IMR-90 (cell line): ENCODE measurements at places on chromosomes 1 and 21. TPM values are rescaled to one million over a fixed set of nuclear protein-coding genes. Genes with fewer than 3 reads are reported as not detected.

DNA sequence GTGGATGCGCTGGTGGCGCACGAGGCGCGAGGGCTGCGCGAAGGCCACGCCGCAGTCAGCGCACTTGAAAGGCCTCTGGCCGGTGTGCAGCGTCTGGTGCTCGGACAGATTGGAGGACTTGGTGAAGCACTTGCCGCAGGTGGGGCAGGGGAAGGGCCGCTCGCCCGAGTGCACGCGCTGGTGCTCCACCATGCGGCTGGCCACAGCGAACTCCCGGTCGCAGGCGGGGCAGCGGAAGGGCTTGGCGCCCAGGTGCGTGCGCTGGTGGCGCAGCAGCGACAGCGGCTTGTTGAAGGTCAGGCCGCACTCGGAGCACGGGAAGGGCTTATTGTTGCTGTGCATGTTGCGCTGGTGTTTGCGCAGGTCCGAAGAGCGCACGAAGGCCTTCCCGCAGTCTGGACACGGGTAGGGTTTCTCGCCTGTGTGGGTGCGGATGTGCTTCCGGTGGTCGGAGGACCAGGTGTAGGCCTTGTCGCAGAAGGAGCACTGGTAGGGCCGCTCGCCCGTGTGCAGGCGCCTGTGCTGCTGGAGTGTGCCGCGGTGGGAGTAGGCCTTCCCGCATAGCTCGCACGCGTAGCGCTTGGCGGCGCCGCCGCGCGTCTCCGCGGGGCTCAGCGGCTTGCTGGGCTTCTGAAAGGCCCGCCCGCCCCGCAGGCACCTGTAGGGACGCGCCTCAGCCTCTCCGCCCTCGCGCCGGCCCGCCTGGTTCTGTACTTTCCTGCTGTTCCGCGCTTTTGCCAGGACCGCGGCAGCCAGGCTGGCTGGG, 4.7 kb downstream of the ZNF648 start:
- no peaks in the 10 kb centered on the region for H3K4me1 ChIP-seq
- H3K36me3 ChIP-seq: no peaks in the 10 kb centered on the region
- no peaks in the 10 kb centered on the region for H3K27me3 ChIP-seq
- no peak for DNase-seq
- no peak overlapping the region for H3K4me3 ChIP-seq
- no peak overlapping the region for H3K27ac ChIP-seq

DNA sequence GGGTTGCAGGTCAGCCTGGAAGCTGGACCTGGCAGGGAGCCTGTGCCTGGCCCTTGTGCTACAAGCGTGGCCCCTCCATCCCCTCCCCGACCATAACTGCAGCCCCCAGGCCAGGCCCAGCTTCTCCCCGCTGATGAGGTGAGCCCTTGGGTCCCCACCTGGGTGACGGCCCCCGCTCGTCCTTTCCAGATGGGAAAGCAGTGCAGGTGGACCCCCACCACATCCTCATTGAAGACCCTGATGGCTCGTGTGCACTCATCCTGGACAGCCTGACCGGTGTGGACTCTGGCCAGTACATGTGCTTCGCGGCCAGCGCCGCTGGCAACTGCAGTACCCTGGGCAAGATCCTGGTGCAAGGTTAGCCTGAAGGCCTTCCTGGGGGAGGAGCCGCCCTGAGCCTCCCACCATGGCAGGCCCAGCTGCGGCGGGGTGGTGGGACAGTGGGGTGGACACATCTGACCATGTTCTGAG, 56.9 kb downstream of the TRIM11 start:
- H3K27me3 ChIP-seq: peaks cover 2% of the 10 kb centered on the region
- H3K4me1 ChIP-seq: no peaks in the 10 kb centered on the region
- no peak overlapping the region for H3K4me3 ChIP-seq
- H3K27ac ChIP-seq: no peak overlapping the region
- no peaks in the 10 kb centered on the region for H3K36me3 ChIP-seq

DNA sequence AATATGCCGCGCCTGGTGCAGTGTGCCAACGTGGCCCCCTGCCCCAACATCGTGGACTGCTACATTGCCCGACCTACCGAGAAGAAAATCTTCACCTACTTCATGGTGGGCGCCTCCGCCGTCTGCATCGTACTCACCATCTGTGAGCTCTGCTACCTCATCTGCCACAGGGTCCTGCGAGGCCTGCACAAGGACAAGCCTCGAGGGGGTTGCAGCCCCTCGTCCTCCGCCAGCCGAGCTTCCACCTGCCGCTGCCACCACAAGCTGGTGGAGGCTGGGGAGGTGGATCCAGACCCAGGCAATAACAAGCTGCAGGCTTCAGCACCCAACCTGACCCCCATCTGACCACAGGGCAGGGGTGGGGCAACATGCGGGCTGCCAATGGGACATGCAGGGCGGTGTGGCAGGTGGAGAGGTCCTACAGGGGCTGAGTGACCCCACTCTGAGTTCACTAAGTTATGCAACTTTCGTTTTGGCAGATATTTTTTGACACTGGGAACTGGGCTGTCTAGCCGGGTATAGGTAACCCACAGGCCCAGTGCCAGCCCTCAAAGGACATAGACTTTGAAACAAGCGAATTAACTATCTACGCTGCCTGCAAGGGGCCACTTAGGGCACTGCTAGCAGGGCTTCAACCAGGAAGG, 4.3 kb downstream of the GJB3 start:
- H3K4me3 ChIP-seq: no peak overlapping the region
- H3K27me3 ChIP-seq: peaks cover 24% of the 10 kb centered on the region
- no peak overlapping the region for H3K27ac ChIP-seq

GRCh38 chr1:28074892-28075511, 13.4 kb downstream of the EYA3 start:
- peaks cover 2% of the 10 kb centered on the region; the same call in 1 of the 2 replicates for H3K36me3 ChIP-seq
- no peaks in the 10 kb centered on the region for H3K27me3 ChIP-seq
- no peak overlapping the region for H3K27ac ChIP-seq

DNA sequence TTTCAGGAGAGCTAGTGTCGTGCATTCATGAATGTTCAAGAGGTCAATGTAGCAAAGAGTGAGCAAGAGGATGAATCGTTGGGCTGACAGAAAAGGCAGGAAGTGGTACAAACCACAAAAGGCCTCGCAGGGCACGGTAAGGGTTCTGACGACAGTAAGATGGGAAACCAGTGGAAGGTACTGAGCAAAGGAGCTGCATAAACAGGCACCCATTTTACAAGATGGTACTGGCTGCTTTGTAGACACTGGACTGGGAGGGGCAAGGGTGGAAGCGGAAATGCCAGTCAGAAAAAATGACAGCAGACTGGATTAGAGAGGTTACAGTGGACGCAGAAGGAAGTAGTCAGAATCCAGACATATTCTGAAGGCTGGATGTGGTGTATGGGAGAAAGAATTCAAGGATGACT, 123.5 kb downstream of the PTPN14 start:
- H3K27ac ChIP-seq: peak overlapping the region; percentile 61
- peaks cover 1% of the 10 kb centered on the region; the same call in 1 of the 2 replicates for H3K36me3 ChIP-seq
- no peaks in the 10 kb centered on the region for H3K27me3 ChIP-seq

GRCh38 chr1:197465528-197466327, 197.7 kb downstream of the CRB1 start:
- DNase-seq: no peak
- H3K4me1 ChIP-seq: no peaks in the 10 kb centered on the region
- peaks cover 1% of the 10 kb centered on the region; the same call in 1 of the 2 replicates for H3K27me3 ChIP-seq
- H3K4me3 ChIP-seq: no peak overlapping the region
- H3K27ac ChIP-seq: no peak overlapping the region

DNA sequence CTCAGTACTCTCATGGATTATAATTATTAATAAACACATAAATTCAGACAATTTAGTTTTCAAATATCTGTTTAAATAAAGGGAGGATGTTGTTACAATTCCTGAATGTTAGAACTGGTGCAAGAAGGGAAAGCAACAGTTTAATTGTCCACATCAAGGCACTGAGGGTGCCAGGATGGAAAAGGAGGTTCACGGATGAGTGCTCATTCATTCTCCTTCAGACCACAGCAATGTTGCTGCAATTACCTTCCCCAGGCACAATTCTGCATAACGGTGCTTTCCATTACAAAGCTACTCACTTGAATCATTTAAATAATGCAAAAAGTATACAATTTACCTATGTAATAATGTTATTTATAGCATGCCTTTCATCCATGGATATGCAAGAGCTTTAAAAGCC, 52.3 kb upstream of the COG2 start:
- DNase-seq: no peak
- H3K27ac ChIP-seq: no peak overlapping the region
- H3K4me3 ChIP-seq: no peak overlapping the region
- H3K4me1 ChIP-seq: no peaks in the 10 kb centered on the region

The NFASC gene
- 0.79 and 0.82 TPM in 2 replicates for polyA plus RNA-seq

The MIXL1 gene
- polyA plus RNA-seq: not detected in 2 replicates

- H3K27ac ChIP-seq: no peak overlapping the region
- no peak overlapping the region for H3K4me3 ChIP-seq
- DNase-seq: no peak
- peaks cover 13% of the 10 kb centered on the region for H3K4me1 ChIP-seq
These were observed 23.0 kb upstream of the CCT8 start for GRCh38 chr21:29096218-29097015.

- no peaks in the 10 kb centered on the region for H3K36me3 ChIP-seq
- no peak for DNase-seq
- H3K27me3 ChIP-seq: no peaks in the 10 kb centered on the region
These were observed at the start of gene PCP4 for GRCh38 chr21:39867198-39867650. PCP4 (plus strand) TSS chr21:39867438; CDS start chr21:39867502, 64 bp downstream.

The NPHS2 gene
- not detected in 2 replicates for polyA plus RNA-seq

DNA sequence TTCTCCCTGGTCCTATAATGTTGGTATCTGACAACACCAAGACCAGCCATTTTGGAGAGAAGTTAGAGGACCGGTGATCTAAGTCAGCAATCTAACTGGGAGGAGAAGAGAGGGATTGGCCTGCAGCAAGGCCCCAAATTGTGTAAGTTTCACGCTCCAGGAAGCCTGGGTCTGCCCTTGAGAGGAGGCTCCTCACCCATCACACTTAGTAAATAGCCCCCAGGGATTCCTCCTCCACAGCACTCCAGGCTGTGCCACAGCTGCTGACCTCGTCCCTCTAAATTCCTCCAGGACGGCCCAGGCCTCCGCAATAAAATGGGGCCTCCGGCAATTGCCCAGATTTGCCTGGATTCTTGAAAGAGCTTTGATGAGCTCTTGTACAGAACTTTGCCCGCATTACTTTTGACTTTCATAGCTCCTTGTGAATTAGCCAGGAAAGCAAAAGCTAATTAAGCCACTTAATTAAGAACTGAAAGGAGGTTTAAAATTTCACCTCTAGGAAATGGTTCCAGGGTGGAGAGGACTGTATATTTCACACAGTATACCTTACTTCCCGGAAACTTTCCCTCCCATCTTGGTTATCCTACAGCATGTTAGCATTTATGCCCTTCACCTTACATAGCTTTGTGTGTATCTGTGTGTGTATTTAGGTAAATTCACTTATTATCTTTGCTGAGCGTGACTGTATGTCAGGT, 90.5 kb downstream of the LAMC2 start:
- no peaks in the 10 kb centered on the region for H3K27me3 ChIP-seq
- H3K4me1 ChIP-seq: peaks cover 31% of the 10 kb centered on the region
- DNase-seq: no peak
- H3K4me3 ChIP-seq: no peak overlapping the region
- no peak overlapping the region for H3K27ac ChIP-seq
- no peaks in the 10 kb centered on the region for H3K36me3 ChIP-seq

The PYHIN1 gene
- polyA plus RNA-seq: not detected in 2 replicates

DNA sequence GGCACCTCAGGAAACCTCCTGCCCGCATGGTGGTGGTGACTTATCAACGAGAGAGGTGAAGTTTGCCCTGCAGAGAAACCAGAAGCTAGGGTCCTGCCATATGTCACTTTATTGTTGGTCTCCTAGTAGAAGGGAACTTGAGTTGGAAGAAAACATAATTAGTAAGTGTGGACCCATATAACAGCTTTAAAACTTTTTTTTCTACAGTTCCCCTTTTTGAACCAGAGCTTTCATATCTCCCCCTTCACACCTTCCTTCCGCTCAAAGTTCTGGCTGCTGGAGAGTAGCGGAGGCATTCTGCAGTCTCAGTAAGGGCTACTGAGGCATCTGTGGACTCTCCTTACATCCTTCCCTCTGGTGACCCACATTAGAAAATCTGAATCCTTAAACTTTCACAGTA, 48.9 kb downstream of the PHC2 start:
- H3K27ac ChIP-seq: no peak overlapping the region
- peaks cover 36% of the 10 kb centered on the region for H3K4me1 ChIP-seq
- no peaks in the 10 kb centered on the region for H3K36me3 ChIP-seq

DNA sequence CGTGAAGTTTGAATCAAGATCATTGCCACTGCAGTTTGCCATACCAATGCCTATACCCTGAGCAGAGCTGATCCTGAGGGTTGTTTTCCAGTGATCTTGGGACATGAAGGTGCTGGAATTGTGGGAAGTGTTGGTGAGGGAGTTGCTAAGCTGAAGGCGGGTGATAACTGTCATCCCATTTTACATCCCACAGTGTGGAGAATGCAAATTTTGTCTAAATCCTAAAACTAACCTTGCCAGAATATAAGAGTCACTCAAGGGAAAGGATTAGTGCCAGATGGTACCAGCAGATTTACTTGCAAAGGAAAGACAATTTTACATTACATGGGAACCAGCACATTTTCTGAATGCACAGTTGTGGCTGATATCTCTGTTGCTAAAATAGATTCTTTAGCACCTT, 78.6 kb downstream of the FMN2 start:
- no peak overlapping the region for H3K27ac ChIP-seq
- DNase-seq: no peak
- H3K4me1 ChIP-seq: no peaks in the 10 kb centered on the region

The CLDN17 gene
- not detected in 2 replicates for polyA plus RNA-seq

GRCh38 chr1:119367432-119368124, 1.0 kb upstream of the HAO2 start:
- peaks cover 8% of the 10 kb centered on the region for H3K27me3 ChIP-seq
- no peaks in the 10 kb centered on the region for H3K4me1 ChIP-seq
- DNase-seq: peak; percentile 45
- no peaks in the 10 kb centered on the region for H3K36me3 ChIP-seq
- no peak overlapping the region for H3K27ac ChIP-seq

- H3K4me3 ChIP-seq: no peak overlapping the region
- DNase-seq: no peak
- no peaks in the 10 kb centered on the region for H3K36me3 ChIP-seq
- H3K27me3 ChIP-seq: peaks cover 9% of the 10 kb centered on the region
- H3K4me1 ChIP-seq: no peaks in the 10 kb centered on the region; the same call in 1 of the 2 replicates
These were observed 51.7 kb upstream of the CTPS1 start for GRCh38 chr1:40927781-40928180.

DNA sequence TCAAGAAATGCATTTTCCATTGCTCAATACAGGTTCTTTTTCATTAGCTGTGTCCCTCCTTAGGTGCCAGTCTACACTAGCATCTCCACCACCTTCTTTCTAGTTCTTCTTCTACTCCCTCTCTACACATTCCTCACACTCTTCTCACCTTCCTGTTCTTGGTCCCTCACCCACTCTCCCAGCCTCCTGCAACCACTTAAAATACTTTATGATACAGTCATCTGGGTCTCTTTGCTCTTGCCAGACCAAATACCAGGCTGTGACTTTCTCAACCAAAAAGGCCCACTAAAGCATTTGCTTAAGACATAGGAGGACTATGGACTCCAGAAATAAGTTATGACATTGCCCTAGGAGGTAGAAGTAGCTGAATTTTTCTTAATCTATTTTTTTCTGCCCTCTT, 35.1 kb downstream of the PIGM start:
- H3K27me3 ChIP-seq: peaks cover 2% of the 10 kb centered on the region; the same call in 1 of the 2 replicates
- H3K36me3 ChIP-seq: no peaks in the 10 kb centered on the region
- peak; percentile 85 for DNase-seq
- no peak overlapping the region for H3K27ac ChIP-seq
- no peaks in the 10 kb centered on the region for H3K4me1 ChIP-seq

The NBPF6 gene
- polyA plus RNA-seq: not detected in 2 replicates
